ENCODE measurements at places on chromosomes 2 and 18.

GRCh38 chr2:11864724-11865123 is 118.3 kb downstream of the LPIN1 start:
- no peak for DNase-seq

DNA sequence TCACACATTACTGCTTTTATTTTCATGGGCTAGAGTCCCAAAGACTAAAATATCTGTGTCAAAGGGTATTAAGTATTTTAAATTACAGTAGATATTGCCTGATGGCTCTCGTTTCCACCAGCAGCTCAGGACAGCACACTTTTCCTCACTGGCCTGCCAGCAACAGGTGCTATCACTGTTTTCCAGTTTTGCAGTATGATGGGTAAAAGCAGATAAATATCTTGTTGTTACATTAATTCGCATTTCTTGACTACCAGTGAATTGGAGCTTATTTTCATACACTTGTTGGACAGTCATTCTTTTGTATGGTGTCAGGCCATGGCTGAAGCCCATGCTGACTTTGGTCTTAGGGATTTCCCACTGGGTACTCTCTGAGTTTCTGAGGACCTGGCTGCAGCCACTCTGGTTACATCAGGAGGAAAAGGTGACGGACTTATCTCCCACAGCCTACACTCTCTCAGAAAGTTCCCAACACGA is 4.8 kb downstream of the APOB start:
- no peak for DNase-seq

DNA sequence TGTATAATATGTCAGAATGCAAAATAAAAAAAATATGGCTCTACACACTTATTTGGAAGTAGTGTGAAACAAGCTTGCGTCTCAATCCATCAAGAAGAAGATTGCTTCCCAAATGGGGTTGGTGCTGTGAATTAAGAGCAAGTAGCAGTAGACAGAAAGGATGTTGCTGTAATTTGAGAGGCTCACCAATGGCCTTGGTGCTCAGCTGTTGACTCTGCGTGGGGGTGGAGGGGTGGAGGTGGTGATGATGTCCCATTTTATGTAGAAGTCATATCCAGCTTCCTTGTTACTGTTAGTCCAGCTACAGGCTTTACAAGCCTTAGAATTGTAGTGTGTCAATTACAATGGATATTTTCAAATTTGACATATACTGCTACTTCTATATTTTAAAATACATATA is 223.4 kb upstream of the RND3 start:
- peak; percentile 58 for DNase-seq

DNA sequence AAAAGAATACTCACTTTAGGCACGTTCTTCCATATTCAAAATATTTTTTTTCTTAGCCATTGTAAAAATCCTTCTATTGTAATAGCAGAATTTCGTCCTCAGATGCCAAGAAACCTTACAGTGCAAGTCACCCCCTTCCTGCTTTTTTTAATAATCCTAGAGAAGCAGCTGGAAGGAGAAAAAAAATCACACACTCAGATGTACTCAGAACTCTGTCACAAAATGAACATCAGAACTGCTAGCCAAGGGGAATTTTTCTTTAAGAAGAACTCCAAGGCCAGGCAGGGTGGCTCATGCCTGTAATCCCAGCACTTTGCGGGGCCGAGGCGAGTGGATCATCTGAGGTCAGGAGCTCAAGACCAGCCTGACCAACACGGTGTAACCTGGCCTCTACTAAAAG is 127.3 kb upstream of the SPATS2L start:
- peak; percentile 75 for DNase-seq

DNA sequence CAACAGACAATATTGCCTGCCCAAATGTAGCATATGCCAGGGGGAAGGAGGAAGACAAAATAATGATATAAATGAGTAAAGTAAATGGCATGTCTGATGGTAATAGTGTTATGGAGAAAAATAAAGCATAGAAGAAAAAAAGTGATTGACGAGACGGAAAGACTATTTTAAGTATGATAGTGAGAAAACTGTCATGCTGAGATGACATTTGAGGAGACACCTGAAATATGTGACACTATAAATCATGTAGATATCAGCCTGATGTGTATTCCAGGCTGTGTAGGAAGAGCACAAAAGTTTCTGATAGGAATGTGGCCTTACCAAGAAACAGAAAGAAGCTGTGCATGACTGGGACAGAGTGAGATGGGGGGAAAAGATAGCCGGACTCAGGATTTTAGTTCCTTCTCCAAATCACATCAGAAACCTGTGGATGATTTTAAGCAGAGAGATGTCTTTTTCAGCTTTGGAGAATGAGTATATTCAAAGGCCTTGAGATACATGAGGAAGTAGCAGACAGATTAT is 387.3 kb upstream of the SYT4 start:
- no peak for DNase-seq
